DMS79 treated with DMSO at 0.1 percent for 48 hours (cell line): ENCODE measurements at places on chromosomes 3 and 15.
A peak's percentile ranks its signal among the peaks of the same experiment; 100 is the strongest.

DNA sequence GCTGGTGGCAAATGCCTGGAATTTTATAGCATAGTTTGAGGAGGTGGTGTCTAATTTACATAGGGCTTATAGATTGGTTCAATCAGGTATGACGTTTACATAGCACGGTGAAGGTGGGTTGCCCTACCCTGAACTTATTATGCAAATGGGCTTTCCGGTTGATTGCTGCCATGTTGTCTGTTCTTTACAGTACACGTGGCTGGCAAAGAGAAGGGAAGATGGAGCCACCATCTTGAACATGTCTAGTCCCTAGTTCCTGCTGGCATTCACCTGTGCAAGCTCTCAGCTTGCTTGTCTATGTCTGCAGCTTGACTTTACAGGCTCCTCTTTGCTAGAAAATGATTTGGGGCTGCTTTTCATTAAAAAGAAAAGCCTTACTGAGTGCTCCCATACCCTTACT lies 14.0 kb upstream of the STAC start:
- no peak for DNase-seq

DNA sequence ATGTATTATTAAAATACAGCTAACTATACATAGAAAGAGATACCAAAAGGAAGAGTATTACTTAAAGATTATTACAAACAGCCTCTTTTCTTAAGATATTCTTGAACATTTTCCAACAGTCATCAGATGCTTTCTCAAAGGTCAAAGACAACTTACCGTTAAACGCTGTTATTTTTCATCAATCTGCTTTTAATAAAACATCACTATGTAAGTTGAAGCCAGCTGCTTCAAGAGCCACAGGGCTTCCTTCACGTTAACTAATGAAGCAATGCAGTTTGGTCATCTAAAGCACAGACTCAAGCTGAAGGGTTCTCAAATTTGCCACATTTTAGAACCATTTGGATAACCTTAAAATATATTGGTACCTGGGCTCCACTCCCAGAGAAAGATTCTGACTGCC lies 578.8 kb downstream of the ROBO2 start:
- no peak for DNase-seq

DNA sequence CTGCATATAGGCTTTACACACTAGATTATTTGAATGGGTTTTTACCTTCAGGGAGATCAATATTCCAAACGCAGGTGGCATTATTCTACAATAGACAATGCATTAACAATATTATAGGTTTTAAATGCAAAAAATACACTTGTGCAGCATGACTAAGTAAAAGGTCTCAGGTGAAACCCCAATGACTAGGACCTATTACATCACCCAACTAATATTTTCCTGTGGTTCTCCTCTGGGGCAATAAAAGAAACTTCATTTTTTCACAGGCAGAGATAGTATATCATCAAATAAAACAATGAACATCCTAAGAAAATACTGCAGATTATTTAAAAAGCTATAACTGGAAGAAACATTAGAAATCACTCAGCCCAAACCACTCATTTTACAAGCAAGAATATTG lies 375.3 kb downstream of the ROBO1 start:
- DNase-seq = no peak

- DNase-seq = no peak
Measured at GRCh38 chr3:123706871-123707270, 122.0 kb upstream of the HACD2 start.

DNA sequence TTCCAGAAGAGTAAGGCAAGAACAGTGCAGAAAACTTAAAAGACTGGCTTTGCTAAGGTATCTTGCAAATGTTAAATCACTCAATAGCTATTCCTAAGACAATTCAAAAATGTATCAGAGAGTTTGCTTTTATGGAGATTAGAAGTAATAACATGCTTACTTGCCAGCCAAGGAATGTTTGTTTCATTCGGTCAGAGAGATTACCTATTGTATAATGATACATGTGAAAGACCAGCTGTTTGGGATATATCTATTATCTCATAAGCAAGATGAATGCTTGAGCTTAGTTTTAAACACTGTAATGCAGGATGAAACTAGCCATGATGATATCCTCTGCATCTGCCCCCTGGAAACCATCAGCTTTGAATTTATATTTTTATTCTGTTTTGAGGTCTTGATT lies 70.7 kb downstream of the MAP2K5 start:
- no peak for DNase-seq

DNA sequence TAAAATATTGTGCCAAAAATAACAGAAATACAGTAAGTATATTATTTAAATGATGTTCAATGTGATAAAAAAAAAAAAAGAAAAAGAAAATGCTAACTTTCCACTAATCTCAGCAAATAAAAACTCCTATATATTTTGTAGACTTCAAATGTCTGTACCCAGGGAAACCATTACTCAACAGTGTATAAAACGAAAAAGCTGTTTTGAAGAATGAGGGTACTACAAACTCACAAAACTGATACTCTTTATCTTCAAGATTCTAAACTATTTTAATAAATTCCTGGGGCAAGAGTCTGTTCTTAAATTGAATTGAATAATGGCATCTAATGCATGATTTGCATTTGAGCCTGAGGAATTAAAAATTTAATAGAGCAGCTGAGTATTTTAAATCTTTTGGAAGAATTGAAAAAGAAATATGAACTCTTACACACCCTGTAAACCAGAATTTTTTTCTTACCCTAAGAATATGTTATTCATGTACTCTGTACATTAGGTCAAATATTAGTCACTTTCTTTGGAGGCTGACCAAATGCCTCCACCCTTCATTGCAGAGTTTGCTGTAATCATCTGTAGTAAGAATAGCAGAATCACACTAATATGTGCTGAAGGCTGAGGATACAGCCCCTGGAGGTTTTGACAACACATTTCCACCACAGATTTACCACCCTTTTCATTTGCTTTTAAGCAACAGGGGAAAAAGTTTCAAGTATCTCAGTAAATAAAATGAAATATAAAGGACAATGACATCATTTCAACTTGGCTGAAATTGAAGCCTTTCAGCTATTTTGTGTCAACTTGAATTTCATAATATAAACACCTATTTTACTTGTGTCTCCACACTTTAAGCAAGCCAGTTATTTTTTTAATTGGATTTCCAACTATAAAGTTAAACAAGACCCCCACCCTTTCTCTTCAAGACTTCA lies 79.7 kb downstream of the FBN1 start:
- DNase-seq = no peak

- DNase-seq = no peak
Measured at GRCh38 chr15:40048211-40048792, 9.3 kb upstream of the SRP14 start.

DNA sequence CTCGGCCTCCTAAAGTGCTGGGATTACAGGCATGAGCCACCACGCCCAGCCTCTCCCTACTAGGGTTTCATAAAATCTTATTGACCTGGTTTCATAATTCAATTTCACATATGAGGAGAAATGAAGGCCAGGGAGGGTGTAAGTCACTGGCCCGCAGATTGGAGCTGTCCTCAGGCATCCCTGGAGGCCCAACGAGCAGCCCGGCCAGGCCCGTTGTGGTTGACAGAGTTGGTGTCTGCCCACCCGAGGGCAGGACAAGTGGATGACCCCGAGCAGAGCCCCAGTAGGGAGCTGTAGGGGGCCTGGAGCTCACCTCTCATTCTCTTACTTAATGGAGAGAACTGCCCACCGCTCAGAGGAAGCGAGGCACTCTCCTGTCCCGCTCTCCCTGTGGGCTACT lies 78.9 kb downstream of the CPN2 start:
- no peak for DNase-seq

- peak; percentile 76 for DNase-seq
Measured at GRCh38 chr15:69595009-69595791, 142.6 kb downstream of the RPLP1 start.

DNA sequence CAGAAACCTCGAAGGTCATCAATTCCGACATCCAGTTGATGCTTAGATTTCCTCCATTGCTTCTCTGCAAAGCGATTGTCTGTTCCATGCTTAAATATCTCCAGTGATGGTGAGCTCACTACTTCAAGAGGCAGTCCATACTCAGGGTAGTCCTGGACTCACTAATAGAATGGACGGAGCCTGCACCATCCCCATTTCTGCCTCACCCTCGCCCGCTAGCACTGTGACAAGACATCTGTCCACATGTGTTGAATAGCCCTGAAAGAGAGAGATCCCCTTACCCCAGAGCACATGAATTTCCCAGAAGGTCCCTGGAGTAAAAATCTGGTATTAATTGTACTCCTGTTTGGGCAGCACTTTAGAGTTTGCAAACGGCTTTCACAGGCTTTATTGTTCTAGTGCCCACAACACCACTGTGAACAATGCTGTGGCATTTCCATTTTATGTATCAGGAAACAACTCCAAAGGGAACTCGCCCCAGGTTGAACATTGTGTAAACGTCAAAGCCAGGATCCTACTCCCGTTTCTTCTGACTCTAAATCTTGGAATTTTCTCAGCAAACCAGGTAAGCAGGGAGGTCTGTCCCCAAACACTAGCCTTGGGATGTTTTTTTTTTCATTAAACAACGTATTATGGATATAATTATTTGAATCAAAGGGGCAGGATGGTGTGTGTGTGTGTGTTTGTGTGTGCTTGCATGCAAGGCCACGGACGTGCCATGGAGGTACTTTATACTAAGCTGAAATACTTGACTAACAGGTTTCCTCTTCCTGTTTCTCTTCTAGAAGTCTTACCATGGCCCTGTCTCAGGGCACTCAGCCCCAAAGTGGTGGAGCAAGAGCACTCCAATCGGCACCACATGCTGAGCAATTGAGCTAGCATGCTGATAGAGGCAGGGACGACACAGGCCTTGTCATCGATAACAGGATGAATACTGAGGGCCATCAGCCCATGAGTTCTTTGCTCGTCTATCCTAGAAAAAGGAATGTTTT lies 198.3 kb downstream of the OPA1 start:
- DNase-seq = peak; percentile 99

- DNase-seq = no peak
Measured at GRCh38 chr3:123139522-123139921, 62.2 kb upstream of the SEC22A start.

- DNase-seq = no peak
Measured at GRCh38 chr3:127865941-127866340, 43.6 kb upstream of the MGLL start.

DNA sequence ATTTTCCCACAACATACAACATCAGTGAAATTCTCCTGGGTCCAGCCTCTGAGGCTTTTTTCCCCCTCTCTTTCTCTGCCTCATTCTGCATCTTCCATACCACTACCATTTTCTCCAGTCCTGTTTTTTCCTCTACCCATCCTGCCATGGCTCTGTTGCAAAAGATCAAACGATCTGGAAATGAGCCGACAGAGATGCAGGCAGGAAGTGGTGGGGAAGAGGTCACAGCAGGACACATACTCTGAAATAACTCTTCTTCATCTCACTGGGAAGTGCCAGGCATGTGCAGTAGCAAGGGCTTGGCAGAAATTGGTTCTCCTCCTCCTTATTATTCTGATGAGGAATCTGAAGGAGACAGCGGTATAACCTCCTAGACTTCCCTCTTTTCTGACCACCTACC lies 114.3 kb downstream of the CORO2B start:
- no peak for DNase-seq

GRCh38 chr15:59751552-59752413 lies 62.7 kb upstream of the BNIP2 start:
- peak; percentile 52 for DNase-seq

DNA sequence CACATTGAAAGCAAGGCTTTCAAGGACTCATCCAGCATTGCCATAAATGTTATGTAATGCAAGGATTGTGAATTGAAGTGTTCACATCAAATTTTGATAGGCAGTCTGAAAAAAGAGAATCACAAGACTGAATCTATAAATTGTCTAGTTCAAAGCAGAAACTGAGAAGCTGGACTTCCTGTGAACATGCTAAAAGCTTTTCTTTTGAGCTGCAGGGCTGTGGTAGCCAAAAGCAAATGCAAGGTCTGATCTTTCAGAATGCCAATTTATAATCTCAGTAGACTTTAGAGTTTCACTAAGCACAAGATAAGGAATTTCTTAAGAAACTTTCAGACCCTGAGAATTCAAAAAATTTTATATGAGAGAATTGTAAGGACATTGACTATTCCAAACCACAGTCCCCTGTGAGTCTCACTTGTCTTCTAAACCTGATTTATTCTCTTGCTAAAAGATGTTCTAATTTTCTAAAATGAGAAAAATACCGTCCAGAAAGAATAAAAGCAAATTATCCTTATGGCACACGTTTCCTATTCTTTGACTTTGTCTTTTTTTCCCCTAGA lies 1700.3 kb downstream of the OTOL1 start:
- DNase-seq = no peak

- DNase-seq = no peak
Measured at GRCh38 chr3:59082106-59082505, 32.3 kb upstream of the CFAP20DC start.

DNA sequence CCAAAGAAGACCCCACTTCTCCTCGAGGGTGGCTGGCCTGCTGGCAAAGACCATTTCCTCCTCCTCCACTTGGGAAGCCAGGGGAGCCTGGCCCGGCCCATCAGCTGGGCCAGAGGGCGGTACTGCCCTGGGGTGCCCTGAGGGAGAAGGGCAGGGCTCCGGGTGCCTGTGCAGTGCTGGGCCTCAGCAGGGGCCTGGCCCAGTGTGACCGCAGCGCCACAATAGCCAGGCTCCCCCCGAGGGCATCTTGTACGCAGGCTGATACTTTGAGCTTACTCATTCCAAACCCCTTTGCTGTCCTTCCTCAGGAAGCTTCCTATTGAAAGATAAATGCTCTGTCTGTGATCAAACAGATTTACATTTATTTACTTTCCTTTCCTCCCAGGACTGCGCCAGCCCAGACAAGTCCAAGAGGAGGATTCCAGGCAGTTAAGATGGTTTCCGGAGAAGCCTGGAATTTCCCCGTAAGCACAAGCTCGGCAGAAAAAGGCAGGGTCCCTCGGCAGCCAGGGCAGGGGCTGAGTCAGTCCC lies 240.1 kb downstream of the XXYLT1 start:
- no peak for DNase-seq

- DNase-seq = no peak
Measured at GRCh38 chr3:138186221-138186620, 880 bp upstream of the ARMC8 start.

DNA sequence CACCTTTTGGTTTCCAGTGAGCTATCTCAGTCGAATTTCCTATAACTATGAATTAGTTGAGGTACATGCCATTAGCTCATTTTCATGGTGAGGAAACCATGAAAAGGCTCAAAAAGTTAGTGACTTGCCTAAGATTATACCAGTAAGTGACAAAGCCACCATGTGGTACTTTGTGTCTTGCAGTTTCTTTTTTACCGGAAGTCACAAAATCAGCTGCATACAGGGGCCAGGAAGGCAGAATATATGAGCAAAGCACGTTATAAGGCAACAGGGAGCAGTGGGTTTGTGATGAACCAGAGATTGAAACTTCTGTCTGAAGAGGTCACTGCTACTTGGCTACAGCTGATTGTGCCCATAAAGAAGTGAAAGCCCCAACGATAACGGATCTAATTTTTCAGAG lies 50.3 kb downstream of the CMTM8 start:
- DNase-seq = no peak

GRCh38 chr3:128714887-128715491 lies 11.0 kb upstream of the RAB7A start:
- no peak for DNase-seq

GRCh38 chr3:172506094-172506493 lies 17.1 kb downstream of the TNFSF10 start:
- no peak for DNase-seq

GRCh38 chr3:106913966-106914365 lies 463.3 kb upstream of the CCDC54 start:
- DNase-seq = no peak

GRCh38 chr3:67001086-67001861 lies 3.2 kb downstream of the KBTBD8 start:
- no peak for DNase-seq

- no peak for DNase-seq
Measured at GRCh38 chr3:160259589-160259988, 34.4 kb downstream of the C3orf80 start.

- no peak for DNase-seq
Measured at GRCh38 chr3:63933459-63933858, 21.3 kb upstream of the SCAANT1 start.
